NCI-H774 (cell line): ENCODE measurements at places on chromosomes 3 and 15.
A peak's percentile ranks its signal among the peaks of the same experiment; 100 is the strongest.

- no peak for DNase-seq
These were observed 209.1 kb upstream of the NR2E3 start for GRCh38 chr15:71601038-71601834.

DNA sequence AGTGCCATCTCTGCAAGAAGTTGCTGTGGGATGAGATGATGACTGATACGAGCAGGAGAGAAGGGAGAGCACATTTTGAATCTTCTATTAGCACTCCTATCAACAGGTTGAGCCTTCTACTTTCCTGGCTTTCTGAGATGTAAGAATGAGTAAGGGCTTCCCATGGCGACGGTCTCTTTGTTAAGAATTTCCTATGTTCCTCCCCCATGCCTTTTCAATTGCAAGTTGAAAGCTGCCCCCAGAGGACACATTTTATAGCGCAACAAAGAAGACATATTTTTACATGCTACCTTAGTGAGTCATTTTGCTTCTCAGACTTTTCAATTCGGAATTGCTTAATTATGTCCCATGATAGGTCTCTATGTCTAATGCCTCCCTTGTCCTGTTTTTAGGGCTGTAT lies 71.3 kb upstream of the LRTM1 start:
- DNase-seq: no peak

DNA sequence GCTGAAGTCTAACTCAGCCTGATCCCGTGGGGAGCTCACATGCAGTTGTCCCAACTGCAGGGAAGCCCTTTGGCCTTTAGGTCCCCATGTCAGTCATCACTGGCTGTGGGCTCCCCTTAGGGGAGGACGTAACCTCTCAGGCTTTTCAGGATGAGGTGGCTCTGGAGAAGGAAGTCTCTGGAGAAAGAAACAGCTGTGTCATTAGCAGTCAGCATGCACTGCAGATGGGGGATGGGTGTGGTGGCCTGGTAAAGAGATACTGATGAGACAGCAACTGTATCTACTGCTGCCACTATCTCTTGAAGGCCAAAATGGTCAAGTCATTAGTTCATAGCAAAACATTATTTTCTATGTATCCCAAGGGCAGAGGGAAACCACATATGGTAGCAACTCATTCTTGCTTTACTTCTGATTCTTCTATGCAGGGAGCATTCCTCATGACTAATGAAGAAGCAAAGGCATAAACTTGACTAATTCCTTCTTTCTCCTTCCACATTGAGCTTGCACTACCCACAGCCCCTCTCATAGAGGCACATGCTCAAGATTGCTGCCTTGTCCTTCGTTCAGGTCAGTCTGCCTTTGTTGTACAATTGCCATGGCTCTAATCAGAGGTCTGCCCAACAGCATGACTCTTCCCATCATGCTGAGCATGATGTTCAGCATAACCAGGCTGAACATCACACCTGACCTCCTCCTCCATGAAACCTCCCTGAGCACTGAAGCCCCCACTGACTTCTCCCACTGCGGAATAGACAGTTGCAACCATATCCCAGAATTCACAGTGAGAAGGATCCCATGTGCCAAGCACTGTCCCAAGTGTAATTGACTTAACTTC lies 47.8 kb upstream of the TMEM158 start:
- no peak for DNase-seq

- DNase-seq: no peak
These were observed 227.1 kb downstream of the RPLP1 start for GRCh38 chr15:69679623-69680228.

GRCh38 chr15:43082509-43082908 lies 23.3 kb downstream of the UBR1 start:
- DNase-seq: no peak

DNA sequence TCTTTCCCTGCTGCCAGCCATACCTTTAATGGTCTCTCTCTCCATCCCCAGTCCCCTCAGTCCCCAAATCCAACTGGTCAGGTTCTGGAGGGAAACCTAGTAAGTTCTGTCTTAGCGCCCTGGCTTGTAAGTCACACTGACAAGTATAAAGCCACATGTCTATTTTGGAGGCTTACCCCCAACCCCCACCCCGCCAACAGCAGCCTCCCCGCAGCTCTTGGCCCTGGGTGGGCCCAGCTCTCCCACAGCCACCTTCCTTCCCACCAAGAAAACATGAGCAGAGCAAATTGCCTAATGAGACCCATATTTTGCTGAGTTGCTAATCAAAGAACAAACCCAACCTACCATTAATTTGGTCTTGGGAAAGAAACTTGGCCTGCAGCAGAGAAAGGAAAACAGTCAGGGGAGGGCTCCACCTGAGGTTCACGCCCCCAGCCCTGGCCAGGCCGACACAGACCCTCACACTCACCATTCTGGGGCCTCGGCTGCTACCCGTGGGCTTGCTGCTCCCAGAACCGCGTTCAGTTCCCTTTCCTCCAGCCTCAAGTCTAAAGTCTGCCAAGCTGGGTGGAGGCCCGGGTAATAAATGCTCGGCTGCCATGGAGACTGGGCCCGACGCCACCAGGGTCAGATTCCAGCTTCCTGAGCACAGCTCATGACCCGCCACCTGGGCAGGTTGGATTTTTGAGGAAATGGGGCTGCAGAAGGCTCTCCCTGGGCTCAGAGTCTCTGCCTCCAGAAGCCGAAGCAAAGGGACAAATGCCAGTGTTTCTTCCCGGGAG lies at the start of gene CALML4:
CALML4 (minus strand) TSS at position 557 of the 782 bp plus-strand sequence; CDS start at position 472, 85 bp downstream.
- DNase-seq: no peak

GRCh38 chr3:53773611-53774368 lies 72.4 kb downstream of the CHDH start:
- no peak for DNase-seq

GRCh38 chr3:176078906-176079305 lies 1118.4 kb downstream of the TBL1XR1 start:
- DNase-seq: no peak

- DNase-seq: peak; percentile 25
These were observed 63.0 kb downstream of the VPS8 start for GRCh38 chr3:184874709-184875644.

DNA sequence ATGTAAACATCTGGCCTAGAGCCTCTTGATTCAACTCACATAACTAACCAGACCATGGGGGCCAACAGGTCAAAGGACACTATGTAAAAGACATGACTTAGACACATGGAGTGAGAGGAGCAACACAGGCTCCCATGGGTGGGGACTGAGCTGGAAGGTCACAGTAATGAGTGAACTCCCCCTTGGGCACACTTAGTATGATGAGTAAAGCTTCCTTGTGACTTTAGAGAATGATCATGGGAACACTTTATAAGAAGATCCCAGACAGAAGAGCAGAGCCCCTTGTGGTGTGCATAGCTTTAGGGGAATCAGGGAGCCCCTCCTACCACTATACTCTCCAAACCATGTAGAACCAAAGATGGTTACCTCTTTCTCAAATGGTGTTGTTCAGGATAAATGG lies 10.2 kb downstream of the GCSAM start:
- no peak for DNase-seq

GRCh38 chr3:58524326-58524888 lies 12.6 kb downstream of the ACOX2 start:
- no peak for DNase-seq

DNA sequence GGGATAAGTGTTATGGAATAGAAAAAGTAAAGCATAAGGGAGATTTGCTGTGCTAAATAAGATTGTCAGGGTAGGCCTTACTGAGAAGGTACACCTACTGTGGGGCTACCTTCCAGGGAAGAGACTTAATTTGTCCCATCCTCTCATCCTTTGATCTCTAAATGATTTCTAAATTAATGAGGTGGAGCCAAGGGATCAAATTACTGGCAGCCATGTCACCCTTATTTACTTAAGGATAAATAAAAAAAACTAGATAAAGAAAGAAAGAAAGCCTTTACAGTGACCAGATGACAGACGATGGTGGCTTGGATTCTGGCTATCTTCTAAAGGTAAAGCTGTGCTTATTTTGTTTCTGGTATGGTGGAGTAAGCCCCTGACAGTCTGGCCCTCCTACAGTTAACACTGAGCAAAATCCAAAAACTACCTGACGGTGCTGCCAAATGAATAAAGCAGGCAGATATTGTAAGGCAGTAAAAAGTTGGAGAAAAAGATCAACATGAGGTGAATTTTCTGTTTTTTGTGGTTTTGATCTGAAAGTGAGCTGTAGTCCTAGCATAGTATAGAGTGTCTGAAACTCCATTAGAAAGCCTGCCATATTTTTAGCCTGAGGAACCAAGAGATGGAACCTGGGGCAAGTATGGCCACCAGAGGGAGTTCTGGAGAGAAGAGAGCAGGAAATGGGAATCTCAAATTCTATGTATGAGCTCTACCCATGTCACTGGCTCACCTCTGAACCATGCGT lies 285.1 kb upstream of the MANF start:
- DNase-seq: no peak

DNA sequence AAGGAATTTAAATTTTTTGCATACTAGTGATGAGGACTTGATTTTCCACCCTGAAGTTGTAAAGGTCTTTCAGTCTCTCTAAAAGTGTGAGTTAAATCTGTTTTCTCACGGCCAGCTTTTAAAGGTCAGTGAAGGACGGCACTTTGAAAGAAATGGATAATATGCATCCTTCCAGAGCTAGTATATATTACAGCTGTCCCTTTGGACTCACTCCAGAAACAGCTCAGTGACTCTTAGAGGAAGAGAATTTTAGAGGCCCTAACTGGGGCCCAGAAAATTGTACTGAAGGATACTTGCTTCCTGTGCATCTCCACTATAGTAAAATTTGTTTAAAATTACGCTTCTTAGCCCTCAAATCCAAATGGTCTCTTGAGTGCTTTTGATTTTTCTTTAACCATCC lies 41.6 kb downstream of the PIK3CA start:
- DNase-seq: no peak

DNA sequence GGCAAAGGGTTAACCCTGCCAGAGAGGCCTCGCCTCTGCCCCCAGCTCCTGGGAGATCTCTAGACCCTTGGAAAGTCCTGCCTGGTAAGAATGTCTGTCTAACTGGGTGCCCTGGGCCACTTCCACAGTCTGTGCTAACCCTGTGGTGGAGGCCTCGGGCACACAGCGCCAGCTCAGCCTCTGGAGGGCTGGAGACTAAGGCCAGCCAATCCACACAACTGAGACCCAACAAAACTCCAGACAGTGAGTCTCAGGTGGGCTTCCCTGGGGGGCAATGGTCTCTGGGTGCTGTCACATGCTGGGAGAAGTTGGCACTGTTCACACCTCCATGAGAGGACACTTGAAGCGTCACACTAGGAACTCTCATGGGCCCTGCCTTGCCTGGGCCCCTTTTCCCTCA lies 19.5 kb downstream of the ZXDC start:
- no peak for DNase-seq

GRCh38 chr3:100600181-100601042 lies 9.0 kb upstream of the ADGRG7 start:
- DNase-seq: no peak

- no peak for DNase-seq
These were observed 119.4 kb upstream of the ARPP21 start for GRCh38 chr3:35519936-35520335.

GRCh38 chr3:27907929-27908328 lies 185.8 kb upstream of the EOMES start:
- DNase-seq: no peak

- DNase-seq: no peak
These were observed 664.6 kb downstream of the AGBL1 start for GRCh38 chr15:86744198-86744780.

- DNase-seq: no peak
These were observed 9.3 kb downstream of the GALNT15 start for GRCh38 chr3:16183601-16184270.

GRCh38 chr3:120597445-120598049 lies 1.4 kb downstream of the NDUFB4 start:
- DNase-seq: no peak

- DNase-seq: no peak
These were observed 43.9 kb upstream of the SEC13 start for GRCh38 chr3:10364806-10365205.

DNA sequence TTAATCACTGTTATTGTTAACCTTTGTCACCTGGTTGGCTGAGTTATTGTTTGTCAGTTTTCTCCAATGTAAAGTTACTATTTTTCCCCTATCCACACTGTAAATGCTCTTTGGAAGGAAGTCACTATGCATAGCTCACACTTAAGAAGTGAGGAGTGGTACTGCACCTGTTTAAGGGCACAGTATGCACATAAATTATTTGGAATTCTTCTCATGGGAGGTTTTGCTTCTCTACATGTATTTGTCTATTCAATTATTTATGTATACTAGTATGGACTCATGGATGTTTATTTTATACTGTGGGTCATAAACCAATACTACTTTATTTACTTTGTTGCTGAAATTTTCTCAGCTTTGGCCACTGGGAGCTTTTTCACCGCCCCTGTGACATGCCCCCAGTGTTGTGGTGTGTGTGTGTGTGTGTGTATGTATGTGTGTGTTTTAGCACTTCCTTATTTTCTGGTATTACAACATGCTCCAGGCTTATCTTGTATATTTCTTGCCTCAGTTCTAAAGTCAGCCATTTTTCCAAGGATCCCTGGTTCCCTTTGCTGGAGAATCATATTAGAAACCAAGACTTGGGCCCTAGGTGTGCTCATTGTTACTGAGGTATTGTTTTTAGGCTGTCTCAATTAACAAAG lies 290.5 kb downstream of the KBTBD8 start:
- DNase-seq: no peak

- no peak for DNase-seq
These were observed 745 bp downstream of the RSL24D1 start for GRCh38 chr15:55195996-55196395.

- DNase-seq: no peak
These were observed 27.0 kb downstream of the TM4SF4 start for GRCh38 chr3:149501524-149501923.

- no peak for DNase-seq
These were observed 485.9 kb downstream of the SQOR start for GRCh38 chr15:46120713-46121112.

GRCh38 chr3:42425736-42426407 lies 15.5 kb upstream of the LYZL4 start:
- DNase-seq: no peak

- no peak for DNase-seq
These were observed 61.2 kb downstream of the THBS1 start for GRCh38 chr15:39642011-39642640.

GRCh38 chr3:196194542-196194915 lies 16.7 kb downstream of the ZDHHC19 start:
- DNase-seq: no peak

DNA sequence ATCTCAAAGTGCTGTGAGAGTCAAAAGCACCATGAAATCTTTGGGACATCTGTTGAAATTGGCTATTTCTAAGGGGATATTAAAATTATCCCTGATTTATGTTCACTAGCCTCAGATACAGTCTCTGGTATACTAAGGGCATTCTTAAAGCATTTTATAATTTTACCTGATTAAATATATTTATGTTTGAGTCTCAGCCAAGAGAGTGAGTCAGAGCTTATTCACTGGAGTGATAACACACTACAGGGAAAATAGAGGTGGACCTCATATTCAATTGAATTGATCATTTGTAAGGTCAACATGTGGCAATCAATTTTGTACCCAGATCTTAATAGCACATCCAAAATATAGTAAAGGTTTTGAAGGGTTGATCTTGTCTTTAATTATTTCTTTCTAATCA lies 733.6 kb downstream of the EPHA3 start:
- no peak for DNase-seq

- no peak for DNase-seq
These were observed 43.5 kb downstream of the ACAD9 start for GRCh38 chr3:128922804-128923459.
